ENCODE measurements at places on chromosomes 4 and X. TPM values are rescaled to one million over a fixed set of nuclear protein-coding genes. Genes with fewer than 3 reads are reported as not detected.

Gene FDCSP
- total RNA-seq, result not detected

Gene ZMAT1
- total RNA-seq, result not detected

Gene DRP2
- total RNA-seq, result 0.49 TPM

Gene MAOA
- 236 TPM for total RNA-seq

Gene PRKX
- total RNA-seq, result 6.5 TPM

Gene CRMP1
- 0.72 TPM for total RNA-seq

Gene RAB41
- total RNA-seq, result not detected

Gene FAM9C
- not detected for total RNA-seq

Gene NPY1R
- total RNA-seq, result 3.6 TPM

Gene ANOS1
- total RNA-seq, result 9.7 TPM

Gene F9
- not detected for total RNA-seq

Gene GLUD2
- 0.90 TPM for total RNA-seq

Gene DMD
- 47.3 TPM for total RNA-seq

Gene SOX3
- total RNA-seq, result not detected

Gene UGT2B10
- total RNA-seq, result not detected

Gene CXCL6
- 742 TPM for total RNA-seq

Gene BMP2K
- total RNA-seq, result 15.7 TPM

Gene MAGED2
- total RNA-seq, result 376 TPM

Gene RIPPLY1
- not detected for total RNA-seq

Measured in cardiac atrium fibroblast (primary cell).